ENCODE measurements at places on chromosomes 5 and 9. TPM values are rescaled to one million over a fixed set of nuclear protein-coding genes. Genes with fewer than 3 reads are reported as not detected.

DNA sequence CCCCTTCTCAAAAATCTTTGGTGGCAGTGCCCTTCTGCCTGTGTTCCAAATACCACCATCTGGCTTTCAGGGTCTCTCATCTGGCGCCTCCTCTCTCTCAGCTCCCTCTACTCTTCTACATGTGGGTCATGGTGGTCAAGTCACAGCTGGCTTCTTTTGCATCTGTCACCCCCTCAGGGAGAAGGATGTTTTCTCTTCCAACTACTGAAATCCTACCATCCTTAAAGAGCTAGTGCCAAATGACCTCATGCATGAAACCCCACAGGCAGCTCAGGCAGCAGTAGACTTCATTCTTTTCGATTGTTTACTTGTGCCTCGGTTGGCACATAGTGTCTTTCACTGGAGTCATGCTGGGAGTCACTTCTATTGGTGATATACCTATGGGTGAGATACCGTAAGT is 219.2 kb downstream of the DCP2 start:
- DNase-seq: no peak

PCDHA3 gene
- not detected for total RNA-seq

DNA sequence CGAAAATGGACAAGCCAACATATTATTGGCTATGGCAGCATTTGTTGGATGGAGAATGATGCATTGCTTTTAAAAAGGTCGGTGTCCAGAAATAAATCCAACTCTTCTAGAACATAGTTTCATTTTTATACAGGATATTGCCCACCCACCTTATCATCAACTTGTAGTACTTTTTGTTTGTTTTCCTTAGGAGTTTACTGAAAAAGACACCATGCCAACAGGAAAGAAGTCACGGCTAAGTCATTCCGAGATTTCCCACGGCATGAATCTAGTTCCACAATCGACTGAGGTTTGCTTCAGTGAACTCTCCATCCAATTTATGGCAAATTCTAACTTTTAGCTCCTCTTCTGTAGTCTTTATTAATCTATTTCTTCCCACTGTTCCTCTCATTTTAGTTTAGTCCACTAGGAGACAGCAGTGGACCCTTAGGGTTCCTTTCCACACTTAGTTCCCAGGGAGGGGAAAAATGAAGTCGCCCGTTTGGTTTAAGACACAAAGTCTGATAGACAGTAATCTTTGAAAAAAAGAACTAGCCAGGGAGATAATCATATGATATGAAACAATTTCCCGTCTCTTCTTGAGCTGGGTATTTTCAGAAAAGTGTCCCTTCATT is 237.5 kb downstream of the AP3B1 start:
- no peak for DNase-seq

GRCh38 chr5:76025069-76025468 is 58.1 kb upstream of the SV2C start:
- no peak for DNase-seq

DNA sequence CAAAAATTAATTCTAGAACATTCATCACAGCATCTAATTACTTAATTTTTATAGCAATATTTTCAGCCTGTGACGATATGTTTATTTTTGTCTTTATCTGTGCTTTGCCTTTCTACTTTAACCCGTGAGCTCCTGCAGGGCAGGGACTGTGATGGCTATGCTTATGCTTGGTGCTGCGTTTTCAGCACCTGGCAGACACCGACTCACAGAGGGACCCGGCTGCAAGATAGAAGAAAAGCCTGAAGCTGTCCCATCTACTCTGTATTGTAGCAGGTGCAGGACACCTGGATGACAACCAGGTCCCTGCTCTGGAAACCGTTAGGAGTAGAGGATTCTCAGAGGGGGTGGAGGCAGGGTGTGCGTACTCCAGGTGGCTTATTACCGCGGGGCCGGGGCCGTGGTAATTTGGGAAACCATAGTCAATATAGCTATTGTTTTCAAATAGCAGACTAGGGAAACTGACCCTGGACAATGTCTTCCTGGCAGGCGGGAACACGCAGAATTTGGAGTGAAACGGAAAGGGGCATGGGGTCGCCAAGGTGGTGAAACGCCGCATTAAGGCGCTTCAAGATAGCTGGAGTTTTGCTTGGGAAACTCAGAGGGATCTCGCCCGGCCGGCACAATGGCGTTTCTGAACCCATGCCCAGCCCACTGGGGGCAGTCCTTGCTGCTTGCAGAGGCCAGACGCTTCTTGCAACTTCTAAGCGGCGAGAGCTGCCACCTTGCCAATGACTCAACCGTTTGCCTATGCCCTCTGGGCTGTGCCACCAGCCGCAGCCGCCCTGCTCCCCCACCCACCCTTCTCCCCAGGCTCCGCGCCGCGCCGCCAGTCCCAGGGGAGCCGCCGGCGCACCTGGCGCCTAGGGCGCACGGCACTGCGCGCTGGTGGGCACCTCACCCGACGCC is 140.1 kb upstream of the PALM2AKAP2 start:
- no peak for DNase-seq

- no peak for DNase-seq
These were observed 9.6 kb downstream of the PRRT1B start for GRCh38 chr9:131554843-131555351.

KIF20A gene
- total RNA-seq: 27.2 TPM

- no peak for DNase-seq
These were observed 347.2 kb downstream of the DMAC1 start for GRCh38 chr9:7452378-7452777.

DNA sequence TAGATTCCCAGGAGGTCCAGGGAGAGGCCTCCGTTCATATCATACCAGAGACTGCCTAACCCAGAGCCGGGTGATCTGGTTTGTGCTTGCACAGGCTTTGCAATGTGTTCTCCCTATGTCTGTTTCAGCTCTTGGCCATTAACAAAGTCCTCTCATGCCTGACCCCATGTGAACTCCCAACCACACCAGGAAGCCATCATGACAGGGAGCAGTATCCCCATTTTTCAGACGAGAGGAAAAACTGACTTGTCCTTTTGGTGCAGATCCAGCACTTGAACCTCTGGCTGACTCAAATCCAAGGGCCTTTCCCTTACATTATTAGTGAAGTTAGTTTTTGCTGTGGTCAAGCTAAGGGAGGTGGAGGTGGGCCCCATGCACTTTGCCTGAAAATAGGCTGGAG is 58.4 kb downstream of the TEX10 start:
- DNase-seq: no peak

CCL21 gene
- total RNA-seq: not detected

DNA sequence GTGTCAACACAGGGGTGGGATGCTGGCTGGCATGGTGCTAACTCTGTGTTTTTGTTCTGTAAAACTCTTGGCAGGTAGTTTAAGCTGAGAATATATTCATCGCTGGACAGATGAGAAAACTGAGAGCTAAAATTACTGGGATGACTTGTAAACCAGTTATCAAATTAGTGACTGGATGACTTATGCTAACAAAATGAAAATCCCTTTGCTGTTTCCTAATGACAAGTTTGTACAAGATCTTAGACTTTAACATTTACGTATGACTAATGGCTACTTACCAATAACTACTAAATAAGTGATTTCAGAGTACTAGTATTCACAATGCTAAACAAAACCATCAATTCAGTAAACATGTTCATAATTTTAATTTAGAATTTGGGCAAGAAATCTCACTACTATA is 854.8 kb upstream of the ARRDC3 start:
- no peak for DNase-seq

SPEF2 gene
- total RNA-seq: 6.8 TPM

DNA sequence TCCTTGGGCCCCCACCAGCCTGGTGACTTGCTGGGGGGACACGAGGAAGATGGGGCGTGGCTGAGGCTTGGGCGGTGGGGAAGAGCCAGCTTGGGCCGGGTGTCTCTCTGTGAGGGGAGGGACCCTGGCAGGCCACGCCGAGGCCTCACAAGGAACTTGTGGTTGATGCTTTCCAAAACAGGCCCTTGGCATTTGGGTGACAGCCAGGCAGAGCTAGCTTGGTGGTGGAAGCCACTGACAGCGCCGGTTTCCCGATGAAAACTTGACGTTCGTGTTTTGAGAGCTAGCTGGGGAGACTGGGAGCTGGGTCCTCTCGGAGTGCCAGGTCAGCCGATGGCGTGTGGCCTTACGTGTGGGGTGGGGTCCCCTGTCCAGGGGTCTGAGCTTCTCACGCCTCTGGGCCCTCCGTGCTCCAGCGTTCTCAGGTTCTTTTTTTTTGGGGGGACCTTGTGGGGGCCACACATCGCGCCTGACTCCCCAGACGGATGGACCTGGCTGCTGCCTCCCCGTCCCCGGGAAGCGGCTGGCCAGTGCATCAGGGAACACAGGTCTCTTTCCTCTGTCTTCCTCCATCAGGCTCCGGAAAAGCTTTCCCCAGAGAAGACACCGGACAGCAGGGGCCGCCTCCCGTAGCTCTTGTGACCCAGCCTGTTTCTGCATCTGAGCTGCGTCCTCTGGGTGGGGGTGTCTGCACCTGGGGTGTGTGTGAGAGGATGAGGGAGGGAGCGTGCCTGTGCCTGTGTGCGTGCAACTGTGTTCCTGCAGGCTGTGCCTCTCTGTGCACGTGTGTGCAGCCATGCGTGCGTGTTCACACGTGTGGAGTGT is 129.3 kb upstream of the LPCAT1 start:
- no peak for DNase-seq

HAVCR2 gene
- total RNA-seq: 6.6 TPM

GRCh38 chr5:89190515-89191265 is 307.7 kb upstream of the MEF2C start:
- DNase-seq: no peak

DNA sequence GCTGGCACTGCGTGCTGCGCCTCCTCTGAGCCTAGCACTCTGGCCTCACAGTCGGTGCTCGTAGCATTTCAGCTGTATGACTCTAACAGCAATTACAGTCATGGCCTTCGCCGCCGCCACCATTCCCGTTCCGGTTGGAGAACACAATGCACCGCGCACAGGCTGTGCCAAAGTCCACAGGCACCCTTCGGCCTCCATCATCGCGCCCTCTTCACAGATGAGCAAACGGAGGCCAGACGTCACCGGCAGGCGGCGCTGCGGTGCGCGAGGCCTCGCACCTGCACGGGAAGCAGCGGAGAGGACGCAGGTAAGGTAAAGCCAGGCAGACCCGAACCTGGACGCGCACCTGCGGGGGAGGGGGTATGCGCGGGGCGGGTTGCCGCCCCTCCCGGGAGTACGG is 128.9 kb downstream of the BARX1 start:
- no peak for DNase-seq

IL5 gene
- total RNA-seq: 84.3 TPM

PCDHGA8 gene
- total RNA-seq: 0.04 TPM

MARCOL gene
- total RNA-seq: not detected

GRCh38 chr5:136057401-136058038 is 28.7 kb downstream of the TGFBI start:
- no peak for DNase-seq

GRCh38 chr5:98753507-98753906 is 20.0 kb upstream of the RGMB start:
- no peak for DNase-seq

- DNase-seq: no peak
These were observed 79.0 kb upstream of the TRIM32 start for GRCh38 chr9:116608064-116608463.

DNA sequence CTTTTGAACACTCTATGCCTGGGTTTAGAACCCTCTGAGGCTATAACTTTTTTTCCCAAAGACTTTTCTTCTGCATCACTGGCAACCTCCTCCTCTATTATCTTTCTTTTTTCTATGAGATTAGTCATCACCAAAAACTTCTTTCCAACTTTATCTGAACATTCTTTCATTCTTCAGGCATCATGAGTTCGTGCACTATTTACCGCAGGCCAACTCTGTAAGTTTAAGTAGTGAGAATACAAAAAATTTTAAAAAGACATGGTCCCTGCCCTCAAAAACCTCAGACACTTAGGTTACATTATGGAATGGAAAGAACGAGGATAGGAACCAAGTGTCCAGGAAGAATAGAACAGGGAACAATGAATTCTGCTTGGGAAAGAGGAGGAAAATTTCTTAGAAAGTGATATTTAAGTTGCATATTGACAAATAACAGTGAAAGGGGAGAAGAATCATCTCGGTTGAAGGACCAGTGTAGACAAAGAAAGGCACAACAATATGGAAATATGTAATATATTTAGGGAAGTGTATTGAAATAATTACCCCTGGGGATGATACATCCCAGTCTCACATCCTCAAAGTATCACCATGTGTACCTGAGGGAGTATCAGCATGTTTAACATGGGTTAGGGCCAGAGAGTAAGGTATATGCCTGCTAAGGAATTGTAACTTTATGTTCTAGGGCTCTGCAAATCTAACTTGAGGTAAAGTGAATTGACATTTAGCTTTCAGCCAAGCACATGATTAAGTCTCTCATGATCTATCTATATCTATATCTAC is 196.5 kb upstream of the NREP start:
- DNase-seq: no peak

- no peak for DNase-seq
These were observed 217.6 kb downstream of the ZNF608 start for GRCh38 chr5:124528838-124529237.

UBE2R2 gene
- total RNA-seq: 28.8 TPM

DNA sequence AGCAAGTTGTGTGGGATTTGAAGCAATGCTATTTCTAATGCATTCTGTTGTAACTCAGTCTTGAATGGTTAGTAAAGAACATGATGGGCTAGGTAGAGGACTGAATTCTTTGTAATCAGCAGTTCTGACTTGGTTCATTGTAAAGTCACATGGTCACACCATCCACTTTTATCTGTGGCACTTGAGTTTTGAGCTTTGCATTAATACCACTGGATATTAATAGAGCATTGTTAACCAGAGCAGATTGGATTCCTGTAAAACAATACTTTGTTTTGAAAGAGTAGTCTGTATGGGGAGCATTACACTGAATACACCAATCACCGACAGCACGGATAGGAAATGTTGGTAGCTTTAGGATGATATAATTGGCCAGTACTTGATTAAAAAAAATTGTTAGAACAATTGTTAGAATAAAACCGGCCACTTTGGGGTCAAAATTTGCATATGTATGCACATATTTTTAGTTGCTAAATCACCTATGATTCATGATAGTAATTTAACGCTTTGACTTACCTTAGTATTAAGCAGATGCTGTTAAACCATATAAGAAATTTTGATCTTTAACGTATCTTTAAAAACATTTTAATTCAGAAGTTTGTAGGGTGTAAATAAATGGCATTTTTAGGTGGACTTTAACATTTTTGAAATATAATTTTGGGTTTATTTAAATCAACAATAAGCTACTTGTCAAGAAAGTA is 17.4 kb downstream of the SLC12A2 start:
- no peak for DNase-seq

SLC34A1 gene
- total RNA-seq: 0.09 TPM

DNA sequence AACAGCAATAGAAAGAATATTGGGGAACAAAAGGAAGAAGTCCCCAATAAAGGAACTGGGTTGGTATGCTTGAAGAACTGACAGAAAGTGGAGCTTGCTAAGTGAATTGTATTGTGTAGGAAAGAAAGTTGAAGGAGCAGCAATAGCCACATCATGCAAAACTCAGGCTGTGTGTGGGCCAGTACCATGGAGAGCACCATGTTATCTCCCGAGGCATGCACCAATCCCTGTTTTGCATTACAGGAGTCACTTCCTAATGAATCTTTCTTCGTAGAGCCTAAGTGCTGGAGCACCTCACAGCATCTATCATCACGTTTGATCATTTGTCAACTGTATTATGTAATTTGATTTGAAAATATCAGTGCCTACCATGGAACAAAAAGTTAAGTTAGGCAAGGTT is 137.7 kb upstream of the NMUR2 start:
- no peak for DNase-seq

Data from CD8-positive, alpha-beta memory T cell (primary cell).